ENCODE measurements at places on chromosomes 1 and 21. TPM values are rescaled to one million over a fixed set of nuclear protein-coding genes. Genes with fewer than 3 reads are reported as not detected.

DNA sequence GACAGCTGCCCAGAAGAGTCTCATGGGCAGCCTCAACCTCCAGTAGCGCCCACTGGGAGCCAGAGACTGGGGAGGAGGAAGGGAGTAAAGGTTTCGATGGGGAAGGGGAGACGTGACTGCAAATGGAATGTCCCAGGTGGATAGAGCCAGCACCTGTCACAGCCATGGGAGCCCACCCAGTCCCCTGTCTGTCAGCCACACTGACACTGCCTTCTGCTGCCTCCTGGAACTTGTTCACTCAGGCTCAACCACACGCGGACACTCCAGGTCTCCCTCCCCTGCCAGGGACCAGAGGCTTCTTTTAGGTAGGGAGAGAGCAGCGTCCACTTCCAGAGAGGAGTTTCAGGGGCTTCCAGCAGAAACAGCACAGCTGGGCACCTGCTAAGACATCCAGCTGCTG, 346.3 kb downstream of the NPHP4 start:
- DNase-seq = peak; percentile 50

- DNase-seq = peak; percentile 48
These were observed 83.8 kb downstream of the STUM start for GRCh38 chr1:226632169-226632879.

DNA sequence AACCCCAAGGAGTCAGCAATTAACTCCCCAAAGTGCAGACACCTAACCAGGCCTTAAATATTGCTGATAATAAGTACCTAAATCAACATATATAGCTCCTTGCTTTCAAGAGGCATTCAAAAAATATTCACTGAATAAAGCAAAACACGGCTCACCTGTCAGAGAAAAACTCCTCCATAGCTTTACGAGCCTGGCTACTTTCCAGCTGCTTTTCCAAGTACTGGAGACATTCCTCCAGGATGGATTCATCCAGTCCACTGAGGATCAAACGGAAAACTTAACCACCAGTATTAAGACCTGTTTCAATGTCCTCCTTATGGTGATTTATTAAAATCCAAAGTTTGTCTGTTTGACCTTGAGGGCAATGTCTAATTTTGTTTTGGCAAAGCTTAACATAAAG, 44.6 kb downstream of the UBR4 start:
- DNase-seq = no peak

DNA sequence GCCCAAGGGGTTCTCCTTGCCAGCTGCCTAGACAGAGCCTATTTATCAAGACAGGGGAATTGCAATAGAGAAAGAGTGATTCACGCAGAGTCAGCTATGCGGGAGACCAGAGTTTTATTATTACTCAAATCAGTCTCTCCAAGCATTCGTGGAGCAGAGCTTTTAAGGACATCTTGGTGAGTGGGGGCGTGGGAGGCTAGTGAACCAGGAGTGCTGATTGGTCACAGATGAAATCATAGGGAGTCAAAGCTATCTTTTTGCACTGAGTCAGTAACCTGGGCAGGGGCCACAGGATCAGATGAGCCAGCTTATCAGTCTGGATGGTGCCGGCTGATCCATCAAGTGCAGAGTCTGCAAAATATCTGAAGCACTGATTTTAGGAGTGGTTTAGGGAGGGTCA, 64.8 kb upstream of the MRPS6 start:
- DNase-seq = no peak

Gene ITPKB
- total RNA-seq = 16.8 TPM

Gene ECM1
- 57.6 TPM for total RNA-seq
